ENCODE measurements at places on chromosomes 4 and X. TPM values are rescaled to one million over a fixed set of nuclear protein-coding genes. Genes with fewer than 3 reads are reported as not detected.

CLDN34 gene
- not detected for total RNA-seq

GRCh38 chr4:6720202-6720699, 4.3 kb downstream of the BLOC1S4 start:
- DNase-seq: peak; percentile 30

DNA sequence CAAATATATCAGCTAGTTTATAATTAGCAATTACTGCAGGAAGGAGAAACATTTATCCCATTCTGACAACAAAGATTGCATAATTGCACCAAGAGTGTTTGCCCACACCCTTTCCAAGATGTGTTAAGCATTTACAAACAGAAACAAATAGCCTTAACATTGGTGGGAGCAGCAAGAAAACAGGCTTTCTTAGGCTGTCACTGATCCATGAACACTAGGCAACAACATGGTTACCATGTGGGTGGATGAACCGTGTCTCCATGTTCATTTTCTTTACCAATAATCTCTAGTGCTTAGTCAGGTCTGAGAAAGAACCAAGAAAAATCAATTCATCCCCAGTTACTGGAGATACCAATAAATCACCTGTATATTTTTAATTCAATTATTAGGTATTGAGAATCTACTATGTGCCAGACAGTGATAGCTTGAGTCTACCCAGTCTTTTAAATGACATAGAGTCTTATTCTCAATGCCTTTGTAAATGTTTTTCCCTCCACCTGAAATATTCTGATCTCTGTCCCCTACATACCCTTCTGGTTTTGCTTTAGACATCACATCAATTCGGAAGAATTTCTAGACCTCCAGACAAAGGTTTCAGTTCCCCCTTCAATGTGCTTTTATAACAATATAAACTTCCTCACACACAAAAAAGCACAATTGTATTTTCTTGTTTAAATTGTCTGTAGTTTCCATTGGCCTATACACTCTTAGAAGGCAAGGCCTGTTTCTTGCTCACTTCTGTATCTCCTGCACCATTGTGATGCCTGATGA, 286.6 kb downstream of the PPP1R2C start:
- no peak for DNase-seq

DNA sequence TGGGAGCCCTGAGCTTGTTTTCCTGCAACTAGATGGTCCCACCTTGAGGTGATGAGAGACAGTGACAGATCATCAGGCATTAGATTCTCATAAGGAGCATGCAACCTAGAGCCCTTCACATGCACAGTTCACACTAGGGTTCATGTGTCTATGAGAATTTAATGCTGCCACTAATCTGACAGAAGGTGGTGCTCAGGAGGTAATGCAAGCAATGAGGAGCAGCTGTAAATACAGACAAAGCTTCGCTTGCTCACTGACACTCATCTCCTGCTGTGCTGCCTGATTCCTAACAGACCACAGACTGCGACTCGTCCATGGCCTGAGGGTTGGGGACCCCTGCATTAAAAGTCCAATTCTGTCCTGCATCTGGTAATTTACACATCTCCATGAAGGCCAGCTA, 141.6 kb downstream of the KCNIP4 start:
- DNase-seq: no peak

DNA sequence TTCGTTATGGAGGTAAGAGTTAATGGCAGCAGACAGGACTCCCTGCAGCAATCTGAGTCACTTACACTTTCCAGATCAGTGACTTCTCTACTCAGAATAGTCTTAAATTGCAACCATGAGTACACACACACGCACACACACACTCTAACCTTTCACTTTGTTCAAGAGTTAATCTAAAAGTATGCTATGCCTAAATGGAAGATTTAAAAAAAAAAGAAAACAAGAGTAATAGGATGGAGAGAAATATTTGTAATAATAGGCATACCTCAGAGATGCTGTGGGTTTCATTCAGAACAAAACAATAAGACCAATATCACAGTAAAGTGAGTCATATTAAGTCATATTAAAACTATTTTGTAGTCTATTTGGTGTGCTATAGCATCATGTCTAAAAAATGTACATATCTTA, 969.1 kb upstream of the PCDH10 start:
- DNase-seq: peak; percentile 93

DNA sequence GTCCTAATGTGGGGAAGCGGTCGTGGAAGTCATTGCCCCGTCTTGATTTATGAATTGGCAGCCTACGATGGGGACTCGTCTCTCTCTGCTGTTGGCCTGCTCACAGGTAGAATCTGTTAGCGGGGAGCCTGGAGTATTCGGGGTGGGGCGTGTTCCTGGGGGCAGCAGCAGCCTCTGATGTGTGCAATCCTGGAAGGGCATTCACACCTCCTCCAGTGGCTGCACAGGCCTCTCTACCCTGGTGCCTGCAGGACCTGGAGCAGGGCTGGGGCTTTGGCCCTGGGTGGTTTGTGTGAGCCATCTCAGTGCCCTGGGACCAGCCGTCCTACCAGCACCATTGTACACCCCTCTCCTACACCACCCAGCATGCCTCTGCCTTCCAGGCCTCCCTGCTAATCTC, 340.9 kb downstream of the ARHGAP10 start:
- no peak for DNase-seq

GRK4 gene
- total RNA-seq: 2.7 TPM

DNA sequence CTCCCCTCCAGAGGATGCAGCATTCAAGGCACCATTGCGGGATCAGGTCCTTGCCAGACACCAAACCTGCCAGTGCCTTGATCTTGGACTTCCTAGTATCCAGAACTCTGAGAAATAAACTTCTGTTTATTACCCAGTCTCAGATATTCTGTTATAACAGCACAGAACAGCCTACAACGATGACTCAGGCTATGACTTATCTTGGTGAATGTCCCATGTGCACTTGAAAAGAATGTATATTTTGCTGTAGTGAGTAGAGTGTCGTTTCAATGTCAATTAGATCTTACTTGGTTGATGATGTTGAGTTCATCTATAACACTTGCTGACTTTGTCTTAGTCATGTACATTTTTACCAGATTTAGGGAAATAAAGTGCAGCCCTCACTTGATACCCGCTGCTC, 34.5 kb upstream of the PGRMC1 start:
- no peak for DNase-seq

- DNase-seq: no peak
Measured at GRCh38 chr4:149752729-149753128, 62.9 kb downstream of the IQCM start.

DNA sequence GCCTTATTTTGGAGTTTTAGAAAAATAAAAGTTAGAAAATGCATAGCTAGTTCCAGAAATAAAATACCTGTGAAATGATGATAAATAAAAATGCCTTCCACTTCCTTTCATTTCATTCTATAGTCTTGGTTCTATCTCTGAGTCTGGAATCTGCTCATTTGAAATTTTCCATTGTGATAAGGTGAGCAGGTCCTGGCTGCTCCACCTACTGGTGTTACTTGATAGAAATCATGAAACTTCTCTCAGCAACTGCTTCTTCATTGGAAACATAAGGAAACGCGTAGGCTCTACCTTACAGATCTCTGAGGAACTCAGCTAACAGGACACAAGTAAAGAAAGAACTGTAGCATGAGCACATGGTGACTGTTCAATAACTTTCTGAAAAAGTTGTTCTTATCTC, 141.8 kb downstream of the DCHS2 start:
- no peak for DNase-seq
